Stimulated activated CD8-positive, alpha-beta memory T cell treated with anti-CD3 and anti-CD28 coated beads, Interleukin-15, amount 100 ng/mL, for 1 hour (primary cell): ENCODE measurements at places on chromosomes 3 and 15.

- no peak for DNase-seq
Observed at GRCh38 chr3:48795997-48796732, 51.5 kb downstream of the PRKAR2A start.

GRCh38 chr3:128173849-128174248 is 20.6 kb downstream of the EEFSEC start:
- no peak for DNase-seq

DNA sequence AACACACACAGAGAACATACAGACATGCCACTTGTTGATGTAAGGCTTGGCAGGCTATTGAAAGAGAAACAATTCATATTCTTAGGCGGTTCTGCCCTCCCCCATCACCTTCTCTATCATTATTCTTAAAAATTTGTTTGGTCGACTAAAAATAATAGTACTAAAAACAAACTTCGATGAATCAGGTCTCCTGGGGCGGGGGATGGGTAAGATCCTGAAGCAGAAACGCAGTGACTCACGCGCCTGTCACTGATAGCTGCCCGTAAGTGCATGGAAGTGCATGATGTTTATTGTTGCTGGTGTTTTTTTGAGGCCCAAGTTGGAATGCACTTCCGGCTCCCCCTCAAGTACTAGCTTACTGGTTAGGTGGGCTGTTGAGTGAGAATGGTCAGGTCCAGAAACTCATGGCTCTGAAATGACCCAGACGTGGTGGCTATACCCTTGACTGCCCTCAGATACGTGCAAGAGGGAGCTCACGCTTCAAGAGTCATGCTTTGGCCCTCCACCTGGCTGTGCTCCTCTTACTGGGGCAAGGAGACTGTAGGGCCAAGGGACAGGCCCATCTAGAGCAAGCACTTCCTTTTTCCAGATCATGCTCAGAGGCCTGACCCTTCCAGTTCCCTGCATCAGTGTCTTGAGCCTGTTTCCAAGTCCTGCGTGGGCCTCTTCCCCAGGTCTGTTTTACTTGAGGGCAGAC is 10.9 kb downstream of the SMAD3 start:
- DNase-seq, result no peak

GRCh38 chr15:70494852-70495571 is 268.3 kb downstream of the UACA start:
- no peak for DNase-seq

DNA sequence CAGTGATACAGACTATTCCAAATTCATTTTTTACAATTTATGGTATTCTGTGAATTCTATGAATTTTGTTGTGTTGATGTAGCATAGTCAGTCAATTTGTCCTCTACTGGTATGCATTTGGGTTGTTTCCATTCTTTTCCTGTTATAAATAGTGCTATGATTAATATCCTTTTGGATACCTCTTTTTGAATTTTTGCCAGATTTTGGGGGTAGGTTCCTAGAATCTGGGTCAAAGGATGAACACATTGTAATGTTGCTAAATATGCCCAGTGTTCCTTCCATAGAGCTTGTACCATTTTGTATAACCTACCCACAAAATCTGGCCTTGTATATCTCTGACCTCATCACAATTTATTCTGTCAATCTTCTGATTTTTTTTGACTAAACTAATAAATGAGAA is 44.4 kb upstream of the C3orf38 start:
- no peak for DNase-seq

- no peak for DNase-seq
Observed at GRCh38 chr3:103218793-103219192, 784.0 kb downstream of the ZPLD1 start.

DNA sequence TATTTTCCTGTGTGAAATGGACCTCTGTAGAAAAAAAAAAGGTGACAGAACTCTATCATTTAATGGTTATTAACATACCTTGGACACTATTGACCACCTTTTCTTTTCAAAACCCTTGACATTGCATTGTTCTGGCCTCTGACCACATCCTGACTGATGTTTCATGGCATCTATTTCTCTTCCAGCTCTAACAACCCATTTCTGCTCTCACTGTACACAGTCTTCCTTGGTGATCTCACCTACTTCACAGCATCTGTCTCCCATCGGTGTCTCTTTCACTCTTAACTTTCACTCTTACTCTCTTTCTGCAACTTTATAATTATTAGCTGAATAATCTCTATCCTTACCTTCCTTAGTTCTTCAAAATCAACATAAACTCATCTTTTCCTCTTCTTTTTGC is 217.4 kb upstream of the CD96 start:
- no peak for DNase-seq

DNA sequence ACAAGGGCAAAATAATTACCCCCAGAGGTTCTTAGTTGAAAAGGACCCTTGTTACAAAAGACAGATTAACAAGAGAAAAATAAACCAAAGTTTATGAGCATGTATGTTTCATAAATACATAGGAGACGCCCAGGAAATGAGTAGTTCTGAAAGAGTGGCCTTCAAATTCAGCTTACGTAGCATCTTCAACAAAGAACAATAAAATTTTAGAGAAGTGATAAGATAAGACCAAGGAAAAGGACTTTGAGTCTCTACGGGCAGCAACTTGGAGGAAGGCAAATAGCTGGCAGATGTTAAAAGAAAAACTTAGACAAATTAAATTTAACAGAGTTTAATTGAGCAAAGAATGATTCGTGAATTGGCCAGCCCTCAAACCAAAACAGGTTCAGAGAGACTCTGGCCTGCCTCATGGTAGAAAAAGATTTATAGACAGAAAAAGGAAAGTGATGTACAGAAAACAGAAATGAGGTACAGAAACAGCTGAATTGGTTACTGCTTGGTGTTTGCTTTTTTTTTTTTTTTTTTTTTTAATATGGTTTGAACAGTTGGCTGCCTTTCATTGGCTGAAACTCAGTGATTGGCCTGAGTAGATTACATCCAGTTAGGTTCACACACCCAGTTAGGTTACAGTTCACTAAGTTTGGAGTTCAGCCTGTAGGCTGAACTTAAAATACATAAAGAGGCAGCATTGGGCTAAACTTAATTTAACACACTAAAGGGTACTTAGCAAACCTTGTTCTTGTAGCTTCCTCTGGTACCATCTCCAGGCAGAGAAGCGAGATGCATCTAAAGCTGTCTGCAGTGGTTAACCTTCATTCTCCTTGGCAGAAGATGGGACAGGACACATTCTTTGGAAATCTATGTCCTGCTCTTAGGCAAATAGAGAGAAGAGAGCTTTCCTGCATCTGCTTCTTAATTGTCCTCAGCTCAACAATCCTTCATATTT is 23.2 kb downstream of the C2CD4B start:
- DNase-seq, result no peak

DNA sequence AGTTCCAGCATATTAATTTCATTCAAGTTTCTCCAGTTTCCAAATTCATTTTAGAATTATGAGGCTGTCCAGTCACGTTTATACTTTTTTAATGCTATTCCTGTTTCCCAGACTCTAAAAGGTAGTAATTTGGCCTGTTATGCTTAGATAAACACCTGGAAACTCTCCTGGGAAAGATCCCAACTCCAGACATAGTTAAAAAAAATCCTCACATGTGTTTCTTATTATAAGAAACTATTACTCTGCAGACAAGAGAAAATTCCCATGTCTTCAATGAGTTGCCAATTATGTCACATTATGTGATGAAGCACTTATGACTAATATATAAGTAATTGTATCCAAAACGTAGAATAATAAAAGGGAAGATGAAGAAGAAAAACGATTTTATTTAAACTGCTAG is 137.1 kb upstream of the TMC3 start:
- no peak for DNase-seq

DNA sequence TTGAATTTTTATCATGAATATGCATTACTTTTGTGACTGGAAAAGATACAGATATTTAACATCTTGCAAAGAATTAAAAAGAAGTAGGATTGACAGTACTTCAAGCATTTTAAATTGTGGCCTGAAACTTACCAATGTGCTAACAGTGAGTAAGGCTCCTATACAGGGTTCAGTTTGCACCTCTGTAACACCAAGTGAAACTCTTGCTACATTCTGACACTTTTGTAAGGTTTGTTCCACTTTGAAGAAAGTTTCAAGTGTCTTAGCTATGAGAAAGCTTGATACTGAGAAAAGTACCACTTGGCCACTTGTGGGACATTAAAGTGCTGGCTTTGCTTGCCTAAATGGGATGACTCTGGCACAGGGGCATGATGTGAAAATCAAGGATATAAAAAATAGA is 289.2 kb downstream of the CTNNB1 start:
- DNase-seq, result no peak

DNA sequence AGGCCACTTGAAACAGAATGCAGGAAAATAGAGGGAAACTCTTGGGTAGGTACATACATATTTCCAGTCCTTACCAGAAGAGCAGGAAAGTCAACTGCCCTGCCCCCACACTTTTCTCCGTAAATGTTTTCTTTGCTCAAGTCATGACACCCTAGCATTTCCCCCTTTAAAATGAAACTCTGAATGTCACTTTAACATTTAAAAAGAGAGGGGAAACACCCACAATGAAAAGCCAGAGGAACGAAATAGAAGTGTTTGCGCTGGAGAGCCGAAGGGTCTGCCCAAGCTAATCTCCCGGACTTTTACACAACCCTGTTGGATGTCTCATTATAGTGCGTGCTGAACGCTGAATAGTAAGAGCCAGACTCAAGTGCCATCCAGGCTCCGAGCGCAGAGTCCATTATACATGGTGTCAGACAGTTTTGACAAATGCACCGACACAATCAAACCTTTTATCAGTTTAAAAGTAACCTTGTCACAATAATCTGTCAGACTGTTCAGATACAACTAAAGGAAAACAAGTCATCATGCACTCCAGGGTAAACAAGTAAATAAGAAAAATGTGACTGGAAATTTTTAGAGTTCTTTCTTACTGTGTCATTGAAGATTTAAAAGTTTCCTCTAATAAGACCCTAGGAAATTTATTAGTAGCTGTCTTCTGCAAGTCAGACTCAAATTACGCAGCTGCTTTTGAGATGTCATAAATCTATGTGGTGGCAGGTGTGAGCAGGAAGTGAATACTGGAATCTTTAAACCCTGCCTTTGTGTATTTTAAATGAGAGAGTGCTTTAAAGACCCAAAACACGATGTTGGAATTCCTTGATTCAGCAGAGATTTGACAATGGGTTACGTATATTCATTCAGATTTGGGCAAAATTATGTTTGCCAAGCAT is 159.8 kb downstream of the RBMS3 start:
- DNase-seq, result no peak

GRCh38 chr15:42836251-42836650 is 84.3 kb downstream of the TTBK2 start:
- DNase-seq, result no peak

DNA sequence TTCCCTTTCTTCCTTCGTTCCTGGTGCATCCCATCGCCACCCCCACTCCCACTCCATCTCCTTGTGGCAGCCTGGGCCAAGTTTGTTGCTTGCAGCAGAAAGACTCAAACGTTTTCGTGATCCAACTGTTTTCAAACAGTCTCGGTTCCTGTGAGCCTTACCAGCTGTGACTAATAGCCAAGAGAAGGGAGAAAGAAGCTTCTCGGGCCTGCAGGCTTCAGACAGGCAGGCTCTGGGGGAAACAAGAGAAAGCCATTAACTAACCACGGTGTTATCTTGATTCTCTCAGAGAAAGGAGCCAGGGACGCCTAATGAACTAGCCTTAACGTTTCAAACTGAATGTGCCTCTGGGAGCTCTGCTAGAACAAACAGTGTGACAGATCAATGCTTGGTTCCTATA is 742.0 kb downstream of the NR2F2 start:
- no peak for DNase-seq

- DNase-seq, result no peak
Observed at GRCh38 chr3:151329363-151329762, at the start of gene P2RY13. P2RY13 (minus strand) TSS chr3:151329549; CDS start chr3:151329528, 21 bp downstream.

DNA sequence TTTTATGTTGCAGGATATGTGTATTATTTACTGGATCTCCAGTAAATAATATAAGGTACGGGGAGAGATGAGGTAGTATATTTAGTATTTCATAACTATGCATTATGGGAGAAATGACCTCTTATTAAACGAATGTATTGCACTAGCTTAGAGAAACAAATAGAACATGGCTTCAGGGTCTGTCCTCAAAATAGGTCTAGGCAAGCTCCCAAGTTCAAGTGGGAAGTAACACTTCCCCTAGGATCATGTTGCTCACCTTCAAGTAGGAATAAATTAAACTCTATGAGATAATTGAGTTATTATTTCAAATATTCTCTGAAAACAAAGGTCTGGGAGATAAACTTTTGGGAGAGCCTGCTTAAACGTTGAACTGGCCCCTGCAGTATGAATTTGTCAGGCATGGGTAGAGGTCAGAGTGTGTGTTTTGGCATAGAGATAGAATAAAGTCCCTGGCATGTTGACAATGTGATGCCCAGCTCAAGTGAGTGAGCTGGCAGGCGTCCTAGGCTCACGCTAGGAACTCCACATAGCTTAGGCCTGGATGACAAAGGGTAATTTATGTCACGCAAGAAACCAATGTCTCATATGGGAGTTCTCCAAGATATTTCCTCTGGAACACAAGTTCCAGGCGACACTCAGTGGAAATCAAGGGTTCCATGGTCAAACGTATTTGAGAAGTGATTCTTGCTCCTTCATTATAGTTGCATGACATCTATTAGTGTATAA is 236.8 kb downstream of the CACNA2D3 start:
- DNase-seq, result no peak

GRCh38 chr3:176514297-176514696 is 683.0 kb downstream of the TBL1XR1 start:
- DNase-seq, result no peak

- DNase-seq, result no peak
Observed at GRCh38 chr3:16053794-16054193, 120.7 kb upstream of the GALNT15 start.

GRCh38 chr3:33687406-33688010 is 30.5 kb downstream of the CLASP2 start:
- DNase-seq, result no peak

DNA sequence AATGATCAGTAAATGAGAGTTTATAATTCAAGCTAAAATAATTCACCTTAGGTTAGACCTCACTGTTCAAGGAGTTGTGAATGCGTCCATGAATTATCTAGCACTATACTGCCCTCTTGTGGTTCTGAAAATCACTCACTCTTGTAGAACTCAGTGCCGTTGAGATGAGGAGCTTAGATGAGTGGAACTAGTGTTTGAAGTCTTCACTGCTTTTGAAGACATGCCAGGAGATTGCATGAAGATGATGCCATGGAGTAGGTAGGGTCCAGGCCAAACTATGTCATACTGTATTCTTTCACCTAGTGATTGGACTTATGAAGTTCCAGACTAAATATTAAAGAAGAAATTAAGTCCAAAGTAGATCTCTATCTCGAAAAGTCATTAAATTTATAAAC is 28.8 kb downstream of the LYSMD4 start:
- no peak for DNase-seq

DNA sequence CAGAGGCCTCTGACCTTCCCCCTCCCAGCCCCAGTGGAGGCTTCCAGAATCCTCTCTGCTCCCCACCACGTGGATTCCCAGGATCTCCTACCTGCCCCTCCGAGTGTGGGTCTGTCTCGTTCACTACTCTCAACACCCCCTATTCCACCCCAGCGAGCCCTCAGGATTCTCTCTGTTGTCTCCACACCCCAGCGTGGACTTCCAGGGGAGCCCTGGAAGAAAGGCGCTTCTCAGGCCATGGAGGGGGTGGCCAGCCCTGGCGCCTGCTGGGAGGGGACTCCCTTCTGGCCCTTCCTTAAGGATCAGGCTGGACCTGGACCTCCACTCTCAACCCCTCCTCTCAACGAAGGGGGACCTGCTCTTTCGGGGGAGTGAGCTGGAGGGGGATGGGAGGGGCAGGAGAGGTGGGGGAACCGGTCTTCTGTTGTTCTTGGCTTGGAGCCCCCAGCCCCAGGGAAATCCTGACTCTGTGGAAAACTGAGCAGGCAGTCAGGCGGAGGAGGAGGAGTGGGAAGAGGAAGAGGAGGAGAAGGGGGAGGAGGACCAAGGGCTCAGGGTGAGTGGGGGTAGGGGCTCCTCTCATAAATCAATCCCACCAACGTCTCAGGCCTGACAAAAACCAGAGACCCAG is 32.9 kb downstream of the EPHB3 start:
- DNase-seq, result no peak
